Renal cortical epithelial cell (primary cell): ENCODE measurements at places on chromosomes 6 and 20.

DNA sequence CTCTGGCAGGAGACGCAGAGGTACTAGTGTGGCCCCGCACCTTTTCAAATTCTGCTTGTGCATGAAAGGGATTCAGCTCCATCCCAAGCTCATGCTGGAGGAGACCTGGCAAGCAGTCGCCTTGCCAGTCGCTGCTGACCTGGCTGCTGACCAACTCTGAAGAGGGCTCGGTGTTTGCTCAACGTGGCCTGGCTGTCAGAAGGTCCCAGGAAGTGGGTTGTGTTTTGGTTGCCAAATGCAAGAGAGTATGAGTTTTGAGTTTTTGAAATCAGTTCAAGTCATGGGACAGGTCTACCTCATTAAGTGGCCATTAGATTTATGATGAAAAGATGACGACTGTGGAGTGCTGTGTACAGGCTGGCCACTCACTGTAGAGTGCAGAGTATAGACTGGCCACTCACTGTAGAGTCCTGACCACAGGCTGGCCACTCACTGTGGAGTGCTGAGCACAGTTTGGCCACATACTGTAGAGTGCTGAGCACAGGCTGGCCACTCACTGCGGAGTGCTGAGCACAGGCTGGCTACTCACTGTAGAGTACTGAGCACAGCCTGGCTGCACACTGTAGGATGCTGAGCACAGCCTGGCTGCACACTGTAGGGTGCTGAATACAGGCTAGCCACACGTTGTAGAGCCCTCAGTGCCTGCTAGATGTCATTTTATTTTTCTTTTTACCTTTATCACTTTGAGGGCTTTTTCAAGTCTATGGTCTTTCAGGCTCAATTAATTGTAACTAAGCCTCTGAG is 193.9 kb downstream of the ZNF217 start:
- no peak for DNase-seq

GRCh38 chr6:24477070-24477469 is 12.3 kb downstream of the GPLD1 start:
- no peak for DNase-seq

DNA sequence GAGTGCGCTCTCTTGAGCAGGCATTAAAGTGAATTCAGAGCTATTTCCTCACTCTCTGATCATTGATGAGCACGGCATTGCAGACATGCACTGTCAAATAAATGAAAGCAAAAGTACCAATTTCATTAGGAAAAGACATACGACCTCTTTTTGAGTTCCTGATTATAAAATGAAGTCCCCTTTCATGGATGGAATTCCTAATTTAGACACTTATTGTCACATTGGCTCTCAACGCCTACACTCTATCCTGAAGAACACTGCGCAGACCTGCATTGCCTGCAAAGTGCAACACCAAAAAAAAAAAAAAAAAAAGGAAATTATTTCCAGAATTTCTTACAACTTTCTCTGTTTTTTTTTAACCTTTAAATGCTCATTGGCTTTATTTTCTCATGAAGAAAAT is 1.6 kb downstream of the ADGRB3 start:
- DNase-seq = no peak

GRCh38 chr6:43582911-43583310 is 6.9 kb downstream of the POLH start:
- no peak for DNase-seq

DNA sequence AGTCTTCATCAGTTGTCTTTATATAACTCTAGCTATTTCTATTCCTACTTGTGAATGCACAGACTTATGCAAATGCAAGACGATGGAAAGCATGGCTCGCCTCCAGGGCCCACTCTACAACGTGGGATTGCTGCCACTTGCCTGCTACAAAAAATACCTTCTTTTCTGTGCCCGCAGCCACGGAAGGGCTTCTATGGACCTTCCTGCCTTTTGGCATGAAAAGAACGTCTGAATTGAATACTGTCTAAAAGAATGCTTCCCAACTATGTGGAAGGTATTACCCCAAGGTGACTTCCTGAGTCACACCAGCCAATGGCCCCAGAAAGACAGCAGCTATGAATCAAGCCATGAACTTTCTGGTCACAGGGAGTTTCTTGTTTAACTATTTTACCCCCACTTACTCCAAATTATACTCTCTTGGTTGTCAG is 261.2 kb downstream of the HIVEP2 start:
- DNase-seq = peak; percentile 39

DNA sequence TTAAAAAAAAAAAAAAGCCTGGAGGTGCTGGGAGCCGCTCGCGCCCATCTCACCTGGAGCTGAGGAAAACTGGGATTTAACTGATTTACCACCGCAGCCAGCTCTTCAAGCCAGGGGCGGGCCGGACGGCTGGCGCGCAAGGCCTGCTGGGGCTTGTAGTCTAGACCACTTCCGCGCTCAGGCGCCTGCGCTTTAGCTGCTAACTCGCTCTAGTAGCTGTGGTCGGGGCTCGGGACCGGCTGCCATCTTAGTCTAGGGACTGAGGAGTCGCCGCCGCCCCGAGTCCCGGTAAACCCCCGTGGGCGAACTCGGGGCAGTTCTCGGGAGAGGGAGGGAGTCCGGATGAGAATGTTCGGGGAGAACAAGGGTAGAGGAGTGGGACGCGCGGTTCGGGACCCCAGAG is at the start of gene ITCH:
TSS of gene ITCH (plus strand) at position 212 of the 403 bp plus-strand sequence. CDS start 30,539 bp downstream, outside the sequence.
- DNase-seq = peak; percentile 88

DNA sequence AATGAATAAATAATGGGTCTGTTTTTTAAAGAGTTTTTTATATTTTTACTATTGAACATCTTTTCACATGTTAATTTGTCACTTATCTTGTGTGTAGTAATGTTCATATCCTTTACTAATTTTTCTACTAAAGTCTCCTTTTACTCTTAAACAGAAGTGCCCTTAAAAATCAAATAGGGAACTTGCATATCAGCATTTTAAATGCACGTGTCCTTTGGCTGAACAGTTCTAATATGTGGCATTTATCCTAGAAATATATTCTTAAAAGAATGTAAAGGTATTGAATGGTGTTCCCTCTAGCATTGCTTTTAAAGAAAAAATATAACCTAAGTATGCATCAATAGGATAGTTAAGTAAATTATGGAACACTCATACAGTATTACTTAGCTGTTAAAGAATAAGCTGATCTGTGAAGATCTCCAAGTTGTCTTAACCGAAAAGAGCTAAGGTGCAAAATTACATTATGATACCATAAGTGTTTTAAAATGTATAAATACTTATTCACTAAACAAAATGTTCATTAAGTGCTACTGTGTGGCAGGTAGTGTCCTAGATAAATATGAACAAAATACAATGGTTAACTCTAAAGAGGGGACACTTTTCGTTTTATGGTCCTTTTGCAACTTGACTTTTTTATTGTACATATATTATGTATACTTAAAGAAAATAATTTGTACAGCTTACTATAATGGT is 631 bp upstream of the PGBD1 start:
- DNase-seq = no peak

DNA sequence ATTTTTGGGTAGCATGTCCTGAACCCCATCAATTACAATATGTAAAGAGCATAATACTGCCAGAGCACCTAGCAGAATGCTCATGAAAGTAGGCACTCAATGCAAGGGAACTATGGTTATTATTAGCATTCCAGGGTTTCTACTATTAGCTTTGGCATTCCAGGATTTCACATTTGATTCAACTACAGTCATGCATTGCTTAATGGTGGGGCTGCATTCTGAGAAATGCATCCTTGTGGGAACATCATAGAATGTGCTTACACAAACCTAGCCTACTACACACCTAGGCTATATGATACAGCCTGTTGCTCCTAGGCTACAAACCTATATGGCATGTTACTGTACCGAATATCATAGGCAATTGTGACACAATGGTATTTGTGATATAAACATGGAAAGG is 247.8 kb downstream of the CD83 start:
- peak; percentile 47 for DNase-seq

DNA sequence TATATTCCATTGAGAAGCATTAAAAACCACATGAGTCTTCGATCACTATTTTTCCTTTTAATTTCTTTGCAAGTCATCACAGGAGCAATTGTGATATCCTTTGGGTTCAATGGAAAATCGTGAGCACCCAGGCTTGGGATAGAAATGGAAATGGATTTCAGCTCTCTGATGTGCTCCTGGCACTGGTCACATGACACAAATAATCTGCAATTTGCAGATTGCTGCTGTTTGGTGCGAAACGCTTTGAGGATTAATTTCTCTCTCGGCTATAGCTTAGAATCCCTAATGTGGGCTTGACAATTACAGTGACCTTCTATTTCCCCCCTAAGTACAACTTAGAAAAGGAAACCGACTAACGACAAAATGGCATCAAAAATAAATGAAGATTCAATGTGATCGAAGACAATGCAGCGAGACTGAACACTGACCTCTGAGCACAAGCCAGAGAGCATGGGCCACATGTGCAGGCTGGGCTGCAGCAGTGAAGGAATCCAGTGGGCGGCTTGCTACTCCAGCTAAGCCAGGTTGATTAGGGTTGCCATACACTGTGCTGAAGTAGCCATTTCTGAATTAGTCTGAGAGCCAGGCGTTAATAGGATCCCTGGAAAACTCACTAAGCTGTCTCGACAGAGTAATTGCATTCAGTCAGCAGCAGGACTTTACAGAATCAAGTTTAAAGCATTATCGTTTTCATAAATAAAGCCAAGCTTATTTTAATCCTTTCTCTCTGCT is 301.8 kb upstream of the AGPAT4 start:
- no peak for DNase-seq

- DNase-seq = no peak
These were observed 793.4 kb downstream of the TENT5A start for GRCh38 chr6:80959034-80959433.

GRCh38 chr6:149033454-149033853 is 284.1 kb upstream of the TAB2 start:
- DNase-seq = no peak

DNA sequence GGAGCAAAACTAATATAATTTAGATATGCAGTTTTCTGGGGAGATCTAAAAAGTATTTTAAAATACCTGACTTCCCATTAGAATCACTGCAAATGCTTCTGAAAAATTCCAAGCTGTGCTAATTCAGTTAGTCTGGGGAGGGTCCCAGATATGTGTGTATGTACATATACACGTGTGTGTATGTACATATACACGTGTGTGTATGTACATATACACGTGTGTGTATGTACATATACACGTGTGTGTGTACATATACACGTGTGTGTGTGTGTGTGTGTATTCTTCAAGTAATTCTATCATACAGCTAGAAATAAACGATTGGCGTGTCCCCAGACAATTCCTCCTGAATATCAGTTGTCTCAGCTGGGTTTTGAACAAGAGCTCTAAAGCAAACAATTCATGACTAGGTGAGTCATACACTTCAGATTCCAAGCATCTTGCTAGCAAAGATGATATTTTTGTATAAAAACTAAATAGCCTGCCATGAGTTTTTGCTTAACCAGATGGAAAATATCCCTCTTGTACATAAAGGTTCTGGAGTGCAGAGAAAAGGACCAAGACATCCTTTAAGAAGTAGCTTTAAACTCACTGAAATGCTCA is 58.2 kb downstream of the SPACA1 start:
- peak; percentile 28 for DNase-seq

- peak; percentile 28 for DNase-seq
These were observed 8.7 kb downstream of the HLA-DPA1 start for GRCh38 chr6:33064723-33065122.

- no peak for DNase-seq
These were observed 839.9 kb downstream of the MAFB start for GRCh38 chr20:39849171-39849570.

- DNase-seq = no peak
These were observed 57.8 kb upstream of the TAB2 start for GRCh38 chr6:149259753-149260152.

- DNase-seq = no peak
These were observed 6.3 kb upstream of the TBC1D22B start for GRCh38 chr6:37251211-37251780.

DNA sequence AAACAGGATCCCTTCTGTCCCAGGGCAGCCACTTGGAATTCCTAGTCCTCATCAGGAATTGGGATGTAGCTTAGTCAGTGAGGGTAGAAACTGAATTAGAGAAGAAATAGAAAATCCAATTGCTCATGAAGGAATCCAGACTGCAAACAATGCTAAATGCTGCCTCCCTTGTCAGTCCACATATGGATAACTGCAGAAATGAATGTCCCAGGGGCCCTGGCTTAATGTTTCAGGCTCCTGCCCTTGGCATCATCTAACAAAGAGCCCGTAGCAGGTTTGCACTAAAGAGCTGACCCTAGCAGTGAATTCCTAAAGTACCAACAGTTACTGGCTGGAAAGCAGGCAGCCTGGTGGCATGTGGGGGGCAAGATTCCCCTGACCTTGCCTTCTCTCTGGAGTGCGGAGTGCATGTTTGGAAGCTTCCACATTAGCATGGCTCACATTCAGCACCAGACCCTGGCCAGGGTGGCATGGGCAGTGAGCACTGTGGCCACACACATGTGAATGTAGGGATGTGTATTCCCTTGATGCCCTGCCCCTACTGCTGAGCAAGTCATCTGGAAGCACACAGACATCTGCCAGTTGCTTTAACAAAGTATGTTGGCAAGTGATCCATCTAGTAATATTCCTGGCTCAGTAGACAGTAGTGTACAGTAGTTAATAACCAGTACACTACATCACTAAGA is 394.5 kb downstream of the CDC5L start:
- DNase-seq = no peak

- DNase-seq = no peak
These were observed 133.6 kb downstream of the SYNE1 start for GRCh38 chr6:152503546-152503945.

DNA sequence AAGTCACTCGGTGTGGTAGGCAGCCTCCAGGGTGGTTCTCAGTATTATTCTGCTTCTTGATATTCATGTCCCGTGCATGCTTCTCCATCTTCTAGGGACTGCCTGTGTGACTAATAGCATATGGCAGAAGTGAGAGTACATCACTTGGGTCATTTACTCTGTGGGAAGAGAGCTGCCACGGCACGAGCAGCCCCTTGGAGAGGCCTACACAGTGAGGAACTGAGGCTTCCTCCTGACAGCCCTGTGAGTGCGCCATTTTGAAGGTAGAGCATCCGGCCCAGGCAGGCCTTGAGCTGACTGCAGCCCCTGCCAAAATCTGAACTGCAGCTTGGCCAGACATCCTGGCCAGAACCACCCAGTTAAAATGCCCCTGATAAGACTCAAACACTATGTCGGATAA is 17.3 kb upstream of the MCUR1 start:
- DNase-seq = no peak

DNA sequence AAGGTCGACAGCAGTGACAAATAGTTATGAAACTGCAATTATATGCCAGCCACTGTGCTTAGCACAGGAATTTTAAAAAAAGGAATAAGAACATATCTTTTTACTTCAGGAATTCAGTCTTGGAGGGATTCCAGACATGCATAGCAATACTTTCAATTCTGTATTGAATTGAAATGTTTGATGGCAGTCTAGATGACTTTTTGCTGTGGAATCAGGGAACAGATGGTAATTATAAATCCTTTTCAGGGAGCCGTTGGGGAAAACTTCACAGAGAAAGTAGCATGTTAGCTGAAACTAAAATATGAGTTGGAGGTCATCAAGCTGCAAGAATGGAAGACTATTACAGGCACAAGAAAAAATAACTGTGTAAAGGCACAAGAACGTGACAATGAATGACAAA is 74.8 kb downstream of the IMPG1 start:
- no peak for DNase-seq
